ENCODE measurements at places on chromosomes 7 and 10.

DNA sequence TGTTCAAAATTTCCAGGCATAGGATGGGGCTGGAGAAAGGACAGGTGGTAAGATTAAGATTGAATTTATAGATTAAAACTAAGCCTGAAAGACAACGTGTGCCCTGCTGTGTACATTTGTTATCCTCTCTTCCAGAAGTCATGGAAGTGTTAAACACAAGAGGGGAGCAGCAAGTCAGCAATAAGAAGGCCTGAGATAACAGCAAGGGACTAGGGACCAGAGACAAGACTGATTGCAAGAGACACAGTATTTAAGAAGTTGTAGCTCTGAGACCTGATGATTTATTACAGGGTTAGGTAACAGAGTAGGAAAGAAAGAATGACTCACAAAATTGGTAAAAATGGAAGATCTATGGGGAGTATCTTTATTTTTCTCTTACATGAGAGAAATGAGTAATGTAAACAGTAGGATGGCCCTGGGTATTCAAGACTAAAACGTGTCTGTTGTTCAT lies 55.7 kb upstream of the COL1A2 start:
- DNase-seq = no peak

DNA sequence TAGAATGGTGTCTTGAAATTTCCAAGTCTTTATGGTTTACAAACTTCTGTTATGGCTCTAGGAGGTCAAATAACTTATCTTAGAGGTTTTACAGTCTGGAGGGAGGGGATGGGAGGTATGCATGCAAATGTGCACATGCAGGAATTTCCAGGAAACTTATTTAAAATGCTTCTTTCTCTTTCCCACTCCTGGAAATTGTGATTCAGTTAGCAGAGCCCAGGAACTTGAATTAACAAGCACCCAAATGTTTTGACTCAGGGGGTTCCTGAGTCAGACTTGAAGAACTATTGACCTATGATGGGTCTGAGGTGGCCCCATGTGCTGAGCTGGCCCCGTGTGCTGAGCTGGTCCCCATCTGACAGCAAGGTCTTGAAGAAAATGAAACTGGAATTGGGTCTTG lies 669.4 kb downstream of the INHBA start:
- no peak for DNase-seq

- no peak for DNase-seq
Observed at GRCh38 chr10:72980348-72980747, 25.7 kb upstream of the PLA2G12B start.

GRCh38 chr10:88066876-88067275 lies 203.5 kb downstream of the PTEN start:
- no peak for DNase-seq

DNA sequence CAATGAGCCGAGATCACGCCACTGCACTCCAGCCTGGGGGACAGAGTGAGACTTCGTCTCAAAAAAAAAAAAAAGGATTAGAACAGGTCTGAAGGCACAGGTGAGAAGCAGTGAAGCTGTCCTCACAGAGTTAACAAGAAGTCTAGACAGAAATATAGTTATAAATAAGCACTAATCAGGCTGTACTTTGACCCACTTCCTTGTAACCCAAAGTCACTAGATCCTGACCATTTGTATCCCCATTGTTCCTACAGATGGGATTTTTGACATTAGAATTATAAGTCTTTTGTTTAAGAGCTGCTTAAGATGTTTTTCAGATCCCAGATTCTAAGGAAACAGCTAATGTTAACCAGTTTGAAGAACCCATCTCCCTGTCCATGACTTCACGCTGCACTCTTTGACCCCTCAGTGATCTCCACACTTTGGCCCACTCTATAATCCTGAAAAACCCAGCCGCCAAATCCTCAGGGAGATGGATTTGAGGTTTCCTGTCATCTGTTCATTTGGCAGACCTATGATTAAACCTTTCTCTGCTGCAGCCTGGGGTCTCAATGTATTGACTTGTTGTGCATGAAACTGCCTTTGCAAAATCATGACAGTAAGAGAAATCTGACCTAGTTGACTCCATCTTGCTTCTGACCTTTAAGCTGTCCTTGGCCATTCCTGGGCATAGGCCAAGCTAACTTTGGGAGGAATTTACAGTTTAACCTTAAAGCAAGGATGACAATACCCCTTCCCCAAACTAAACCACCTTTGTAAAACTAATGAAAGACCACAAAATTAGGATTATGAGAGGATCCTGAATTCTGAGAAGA lies 11.4 kb downstream of the SSMEM1 start:
- no peak for DNase-seq

DNA sequence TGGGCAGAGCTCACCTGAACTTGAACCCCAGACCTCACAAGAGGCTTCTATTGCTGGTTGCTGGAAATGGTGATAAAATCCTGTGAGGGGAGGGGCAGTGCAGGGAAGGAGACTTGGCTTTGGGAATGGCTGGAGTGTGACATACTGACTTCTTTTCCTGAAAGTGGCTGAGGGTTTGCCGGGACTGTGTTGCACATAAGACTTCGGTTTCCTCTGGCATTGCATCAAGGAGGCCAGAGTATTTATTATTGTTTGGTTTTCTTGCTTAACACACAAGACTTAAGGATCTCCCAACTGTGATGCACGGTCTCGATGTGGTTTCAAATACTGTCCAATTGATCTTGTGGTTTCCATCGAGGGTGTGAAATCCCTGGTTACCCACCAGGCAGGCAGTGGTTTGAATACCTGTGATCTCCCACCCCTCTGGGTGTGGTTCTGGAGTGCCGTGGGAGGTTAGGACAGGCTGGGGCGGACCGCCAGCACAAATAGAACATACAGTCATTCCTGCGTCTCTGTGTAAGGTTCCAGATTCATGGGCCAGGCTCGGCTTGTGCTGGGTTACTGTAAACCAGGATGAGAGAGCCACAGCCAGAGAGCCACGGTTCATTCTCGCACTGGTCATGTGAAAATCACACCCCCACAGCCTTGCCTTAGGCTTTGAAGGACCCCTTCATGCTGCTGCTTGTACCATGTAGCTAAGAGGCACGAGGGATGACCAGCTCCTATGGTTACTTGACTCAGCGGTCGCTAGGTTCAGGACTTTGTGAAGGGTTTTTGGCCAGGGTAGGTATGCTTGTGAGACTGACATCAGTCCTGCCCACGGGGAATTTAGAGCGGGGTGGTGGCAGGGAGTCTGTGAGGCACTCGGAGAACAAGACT lies 39.2 kb downstream of the WBP1L start:
- DNase-seq = no peak

Data from RKO (cell line).